ENCODE measurements at places on chromosomes 4 and X.

GRCh38 chrX:155938132-155938531 is 57.0 kb downstream of the VAMP7 start:
- no peak for DNase-seq

- DNase-seq = no peak
These were observed 182.1 kb downstream of the TENM3 start for GRCh38 chr4:182425302-182425701.

GRCh38 chrX:1355131-1356046 is 18.8 kb downstream of the IL3RA start:
- DNase-seq = no peak

- DNase-seq = no peak
These were observed 1098.5 kb upstream of the LCORL start for GRCh38 chr4:19119904-19120560.

- no peak for DNase-seq
These were observed 15.8 kb downstream of the EFNB1 start for GRCh38 chrX:68844581-68844980.

DNA sequence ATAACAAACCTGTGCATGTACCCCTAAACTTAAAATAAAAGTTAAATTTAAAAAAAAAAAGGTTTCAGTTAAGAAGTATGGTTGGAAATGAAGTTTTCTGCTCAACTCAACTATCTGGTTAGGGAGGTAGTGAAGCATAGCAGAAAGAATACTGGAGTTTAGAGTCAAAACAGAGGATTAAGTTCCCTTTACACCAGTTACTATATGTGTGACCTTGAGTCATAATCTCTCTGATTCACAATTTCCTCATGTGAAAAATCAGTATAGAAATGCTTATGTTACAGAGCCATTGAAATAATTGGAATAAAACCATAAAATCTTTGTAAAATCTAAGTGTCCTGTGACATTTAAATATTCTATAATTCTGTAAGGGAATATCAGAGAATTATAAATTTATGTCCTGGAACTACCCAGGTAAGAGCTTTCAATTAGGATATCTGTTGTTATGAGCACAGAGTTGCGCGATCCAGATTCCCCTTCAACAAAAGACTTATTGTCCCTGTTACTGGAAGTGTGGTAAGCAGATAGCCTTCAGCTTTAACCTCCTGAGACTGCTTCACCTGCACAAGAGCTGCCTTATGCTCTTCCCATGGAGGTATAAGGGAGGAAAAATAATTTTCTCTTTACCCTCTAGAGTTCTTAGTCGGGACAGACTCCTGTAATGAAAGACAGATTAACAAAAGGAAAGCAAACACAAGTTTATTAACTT is 203.8 kb upstream of the NRK start:
- DNase-seq = no peak

GRCh38 chr4:45004847-45005565 is 278.6 kb upstream of the GNPDA2 start:
- DNase-seq = no peak

- DNase-seq = peak; percentile 3
These were observed 35.0 kb downstream of the NUDT11 start for GRCh38 chrX:51461053-51462044.

DNA sequence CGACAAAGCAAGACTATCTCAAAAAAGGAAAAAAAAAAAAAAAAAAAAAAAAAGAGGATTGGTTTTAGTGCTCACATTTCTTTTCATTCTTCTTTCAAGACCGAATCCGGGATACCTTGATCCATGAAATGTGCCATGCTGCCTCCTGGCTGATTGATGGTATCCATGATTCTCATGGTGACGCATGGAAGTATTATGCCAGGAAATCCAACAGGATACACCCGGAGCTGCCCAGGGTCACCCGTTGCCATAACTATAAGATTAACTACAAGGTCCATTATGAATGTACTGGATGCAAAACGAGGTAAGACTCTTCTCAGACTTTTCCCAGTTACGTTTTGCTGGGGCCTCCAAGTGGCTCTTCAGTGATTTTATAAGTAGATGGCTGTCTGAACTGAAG is 6.1 kb downstream of the CXCR3 start:
- DNase-seq = no peak
